ENCODE measurements at places on chromosomes 2 and 18.

DNA sequence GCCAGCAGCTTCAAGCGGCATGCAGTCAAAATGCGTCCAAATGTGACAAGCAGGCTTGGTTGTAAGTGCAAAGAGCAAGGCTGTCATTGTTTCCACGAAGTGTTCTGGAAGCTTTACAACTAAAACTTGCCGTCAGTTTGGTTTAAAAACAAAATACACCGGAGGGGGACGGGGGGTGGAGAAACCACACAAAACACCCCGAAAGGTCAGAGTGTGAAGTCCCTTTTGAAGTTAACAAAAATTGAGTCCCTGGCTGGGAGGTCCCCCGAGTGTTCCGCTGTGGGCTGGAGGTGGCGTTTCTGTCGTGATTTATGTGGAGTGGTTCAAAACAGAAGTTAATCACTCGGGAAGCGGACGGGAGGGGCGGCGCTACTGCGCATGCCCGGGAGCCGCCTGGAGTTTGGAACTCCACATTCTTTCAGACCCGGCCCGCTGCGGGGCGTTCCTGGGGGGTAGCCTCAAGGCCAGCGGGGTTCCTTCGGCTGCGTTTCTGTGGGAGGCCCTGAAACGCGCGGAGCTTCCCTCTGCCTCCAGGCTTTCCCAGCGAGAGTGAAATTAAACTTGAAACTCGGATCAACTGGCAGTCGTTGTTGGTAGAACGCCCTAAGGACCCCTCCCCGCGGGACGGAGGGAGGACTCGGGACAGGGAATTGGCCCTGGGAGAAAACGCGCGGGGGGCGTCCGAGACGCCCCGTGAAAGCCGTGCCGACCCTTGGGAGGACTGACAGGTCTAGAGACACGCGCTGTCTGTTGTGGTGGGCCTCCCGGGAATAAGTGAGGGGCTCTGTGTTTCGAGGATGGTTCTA is 1.4 kb downstream of the TGIF1 start:
- DNase-seq, result peak; percentile 60

DNA sequence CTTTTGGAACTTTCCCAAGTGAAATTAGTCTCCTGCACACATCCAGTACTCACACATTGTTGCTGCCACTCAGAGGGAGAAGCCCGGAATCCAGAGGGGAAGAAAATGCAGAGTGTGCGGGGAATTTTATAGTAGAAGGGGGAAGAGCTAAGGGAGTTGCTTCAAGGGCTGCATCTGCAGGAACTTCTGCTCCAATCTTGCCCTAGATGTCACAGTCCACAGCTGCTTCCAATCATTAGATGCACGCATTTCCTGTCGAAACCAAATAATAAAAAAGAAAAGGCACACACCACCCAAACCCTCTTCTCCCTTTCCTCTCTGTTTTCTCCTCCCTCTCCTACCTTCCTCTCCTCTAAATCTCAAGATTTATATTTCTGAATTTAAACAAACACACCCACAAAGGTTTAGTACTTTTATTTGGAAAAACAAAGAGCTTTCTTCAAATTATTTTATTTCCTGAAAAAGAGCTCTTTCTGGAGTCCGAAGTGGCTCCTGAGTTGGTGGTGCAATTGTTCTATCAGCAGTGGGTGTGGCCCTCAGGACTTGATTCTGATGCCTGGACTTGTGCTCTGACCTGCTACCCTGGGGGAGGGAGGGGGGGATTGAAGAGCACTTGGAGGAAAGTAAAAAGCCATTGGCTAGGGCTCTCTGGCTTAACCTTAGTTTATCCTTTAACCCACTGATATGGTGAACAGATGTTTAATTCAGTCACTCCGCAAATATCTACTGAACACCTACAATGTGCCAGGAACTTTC is 72.0 kb downstream of the KCNE4 start:
- DNase-seq, result no peak

GRCh38 chr2:53233759-53234547 is 533.7 kb upstream of the CHAC2 start:
- no peak for DNase-seq

- DNase-seq, result no peak
These were observed 26.6 kb upstream of the PLB1 start for GRCh38 chr2:28469304-28469703.

DNA sequence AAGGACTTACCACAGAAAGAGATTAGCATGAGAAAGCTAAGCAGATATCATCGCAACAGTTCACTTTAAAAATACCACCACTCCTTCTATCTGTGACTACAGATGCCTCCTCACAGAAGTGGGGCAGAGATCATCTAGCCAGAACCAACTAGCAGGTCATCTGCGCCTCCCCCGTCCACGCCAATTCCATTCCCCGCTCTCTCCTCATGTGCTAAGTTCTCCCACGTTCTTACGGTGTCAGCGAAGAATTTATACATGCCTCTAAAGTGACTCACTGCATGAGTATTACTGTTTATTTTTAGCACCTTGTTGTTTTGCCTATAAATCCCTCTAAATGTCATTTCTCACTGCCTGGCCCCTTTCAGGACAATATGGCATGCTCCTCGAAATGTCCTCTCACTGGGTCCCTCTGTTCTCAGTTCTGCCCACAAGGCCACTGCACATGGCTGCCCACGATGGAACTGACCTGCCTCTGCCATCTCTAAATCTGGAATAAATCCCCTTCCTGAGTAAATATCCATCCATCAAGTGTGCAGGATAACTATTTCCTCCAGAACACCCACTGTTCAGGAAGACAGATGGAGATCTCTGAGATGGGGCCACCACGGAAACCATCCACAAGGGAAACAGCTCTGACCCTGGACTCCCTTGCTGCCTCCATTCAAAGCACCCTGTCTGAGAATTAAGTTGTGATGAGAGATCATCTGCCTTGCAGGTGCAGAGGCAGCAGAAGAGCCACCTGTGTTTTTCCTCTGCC is 137.7 kb downstream of the IRS1 start:
- DNase-seq, result no peak

DNA sequence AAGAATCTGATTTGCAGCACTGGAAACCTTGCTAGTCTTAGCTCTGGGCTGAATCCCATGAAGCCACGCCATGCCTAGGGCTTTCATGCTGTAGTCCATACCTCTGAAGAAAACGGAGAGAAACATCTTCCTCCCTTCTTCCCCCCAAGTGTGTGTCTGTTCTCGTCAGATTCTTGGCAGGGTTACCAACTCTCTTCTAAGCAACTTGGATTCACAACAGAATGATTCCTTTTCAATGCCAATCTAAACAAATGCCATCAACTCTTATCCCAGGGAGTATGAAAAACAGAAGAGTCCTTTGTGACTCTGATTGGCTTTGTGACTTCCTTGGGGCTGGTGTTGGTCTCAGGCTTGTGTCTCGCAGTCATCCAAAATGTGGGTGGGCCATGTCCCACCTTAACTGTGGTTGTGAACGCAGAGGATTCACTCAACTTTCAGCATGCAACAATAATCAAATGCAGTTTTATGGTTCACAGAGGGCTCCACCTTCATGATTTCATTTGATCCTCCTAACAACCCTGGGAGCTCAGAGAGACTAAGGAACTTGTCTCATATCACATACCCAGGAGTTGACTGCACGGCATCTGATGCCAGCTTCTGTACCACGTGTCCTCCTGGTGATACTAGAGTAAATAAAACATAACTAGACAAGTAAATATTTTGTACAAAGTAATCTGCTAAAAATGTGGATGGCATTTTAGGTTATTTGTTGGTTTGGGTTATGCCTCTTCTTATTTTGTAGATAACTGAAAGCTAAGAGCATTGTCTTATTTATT is 186.0 kb upstream of the TNP1 start:
- no peak for DNase-seq

- no peak for DNase-seq
These were observed 1477.6 kb upstream of the NXPH2 start for GRCh38 chr2:140257692-140258300.

DNA sequence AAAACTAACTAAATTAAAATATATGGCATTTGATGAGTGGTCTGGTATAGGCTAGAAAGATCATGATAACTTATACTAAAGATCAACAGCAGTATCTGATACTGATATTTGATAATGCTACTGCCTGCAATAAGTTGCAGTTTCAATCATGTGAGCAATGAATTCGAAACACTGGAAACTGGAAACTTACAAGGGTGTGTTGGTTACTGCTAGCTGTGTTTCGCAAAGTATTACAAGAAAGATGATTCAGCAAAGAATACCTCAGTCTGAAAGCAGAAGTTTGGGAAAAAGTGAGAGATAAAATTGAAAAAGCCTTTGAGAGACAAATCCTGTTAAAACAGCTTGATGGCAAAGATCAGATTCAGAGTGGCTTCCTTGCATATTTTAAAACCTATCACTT is 294.5 kb downstream of the CCDC178 start:
- no peak for DNase-seq

GRCh38 chr2:36351736-36352349 is 3.7 kb upstream of the CRIM1 start:
- DNase-seq, result peak; percentile 37

DNA sequence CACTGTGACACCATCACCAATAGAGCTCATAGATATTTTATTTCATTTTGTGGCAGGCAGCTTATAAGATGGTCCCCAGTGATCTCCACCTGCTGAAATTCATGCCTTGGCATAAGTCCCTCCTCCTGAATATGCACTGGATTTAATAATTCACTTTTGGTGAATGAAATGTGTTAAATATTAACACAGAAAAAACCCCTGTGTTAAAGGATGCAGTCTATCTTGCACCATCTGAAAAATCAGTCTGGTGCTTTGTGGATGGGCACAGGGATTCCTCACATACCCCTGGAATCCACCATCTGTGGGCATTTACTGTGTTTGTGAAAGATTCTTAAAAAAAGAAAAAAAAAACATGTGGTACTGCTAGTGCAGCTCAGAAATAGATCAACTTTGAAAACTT is 26.1 kb upstream of the WIPF1 start:
- DNase-seq, result no peak

DNA sequence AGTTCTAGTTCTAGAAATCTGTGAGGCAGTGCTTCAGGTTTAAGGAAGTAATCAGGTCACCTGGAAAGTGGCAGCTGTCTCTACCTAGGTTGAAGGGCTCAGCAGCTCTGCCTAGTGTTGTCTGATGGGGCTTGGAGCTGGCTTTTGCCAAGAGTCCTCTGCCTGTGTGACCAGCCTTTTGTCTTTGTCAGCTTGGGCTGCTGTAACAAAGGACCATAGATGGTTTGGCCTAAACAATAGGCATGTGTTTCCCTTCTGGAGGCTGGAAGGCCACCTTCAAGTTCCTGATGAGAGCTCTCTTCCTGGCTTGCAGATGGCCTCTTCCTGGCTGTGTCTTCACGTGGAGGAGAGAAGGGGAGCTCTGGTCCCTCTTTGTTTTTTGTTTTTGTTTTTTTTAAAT is 13.3 kb downstream of the UBE2F start:
- DNase-seq, result no peak

DNA sequence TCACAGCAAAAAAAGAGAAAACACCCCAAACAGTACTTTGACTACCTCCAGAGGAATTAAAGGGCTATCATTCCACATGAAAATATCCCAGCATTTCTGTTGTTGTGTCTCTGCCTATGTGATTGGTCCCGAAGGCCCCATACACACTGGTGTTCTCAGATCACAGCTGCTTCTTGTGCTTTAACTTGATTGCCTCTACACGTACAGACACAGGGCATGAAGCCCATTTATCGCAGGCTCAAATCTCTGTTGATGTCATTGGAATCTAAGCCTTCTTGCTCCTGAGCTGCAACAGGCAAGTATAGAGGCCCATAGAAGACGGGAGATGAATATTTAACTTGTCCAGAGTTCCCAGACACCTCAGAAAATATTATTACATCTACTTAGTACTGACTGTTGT is 405.2 kb downstream of the NCKAP5 start:
- DNase-seq, result no peak

- DNase-seq, result no peak
These were observed 248.1 kb downstream of the ASXL3 start for GRCh38 chr18:33826151-33826550.

DNA sequence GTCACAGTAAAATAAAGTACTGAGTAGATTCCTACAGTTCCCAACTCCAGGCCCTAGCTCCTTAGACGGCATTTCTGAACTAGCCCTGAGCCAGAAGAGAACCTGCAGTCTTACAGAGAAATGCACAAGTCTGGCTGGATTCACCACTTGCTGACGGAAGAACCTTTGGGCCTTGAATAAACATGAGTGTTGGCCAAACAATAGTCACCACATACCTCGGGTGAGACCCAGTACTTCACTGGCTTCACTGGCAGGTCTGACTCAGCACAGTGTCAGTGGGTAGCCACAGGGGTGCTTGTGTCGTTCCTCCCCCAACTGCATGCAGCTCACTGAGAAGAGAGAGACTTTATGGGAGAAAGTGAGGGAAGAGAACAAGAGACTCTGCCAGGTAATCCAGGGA is 88.9 kb downstream of the TMEM185B start:
- no peak for DNase-seq

DNA sequence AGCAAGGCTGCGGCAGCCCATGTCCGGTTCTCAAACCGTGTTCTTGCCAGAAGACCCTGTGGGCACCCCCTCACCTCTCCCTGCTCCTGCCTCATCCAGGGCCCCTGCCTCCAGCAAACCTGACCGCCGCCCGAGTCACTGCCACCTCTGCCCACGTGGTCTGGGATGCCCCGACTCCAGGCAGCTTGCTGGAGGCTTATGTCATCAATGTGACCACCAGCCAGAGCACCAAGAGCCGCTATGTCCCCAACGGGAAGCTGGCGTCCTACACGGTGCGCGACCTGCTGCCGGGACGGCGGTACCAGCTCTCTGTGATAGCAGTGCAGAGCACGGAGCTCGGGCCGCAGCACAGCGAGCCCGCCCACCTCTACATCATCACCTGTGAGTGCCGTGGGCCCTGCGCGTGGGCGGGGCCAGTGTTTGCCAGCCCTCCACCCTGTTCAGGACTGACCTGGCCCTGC is 32.2 kb downstream of the MTERF4 start:
- no peak for DNase-seq

DNA sequence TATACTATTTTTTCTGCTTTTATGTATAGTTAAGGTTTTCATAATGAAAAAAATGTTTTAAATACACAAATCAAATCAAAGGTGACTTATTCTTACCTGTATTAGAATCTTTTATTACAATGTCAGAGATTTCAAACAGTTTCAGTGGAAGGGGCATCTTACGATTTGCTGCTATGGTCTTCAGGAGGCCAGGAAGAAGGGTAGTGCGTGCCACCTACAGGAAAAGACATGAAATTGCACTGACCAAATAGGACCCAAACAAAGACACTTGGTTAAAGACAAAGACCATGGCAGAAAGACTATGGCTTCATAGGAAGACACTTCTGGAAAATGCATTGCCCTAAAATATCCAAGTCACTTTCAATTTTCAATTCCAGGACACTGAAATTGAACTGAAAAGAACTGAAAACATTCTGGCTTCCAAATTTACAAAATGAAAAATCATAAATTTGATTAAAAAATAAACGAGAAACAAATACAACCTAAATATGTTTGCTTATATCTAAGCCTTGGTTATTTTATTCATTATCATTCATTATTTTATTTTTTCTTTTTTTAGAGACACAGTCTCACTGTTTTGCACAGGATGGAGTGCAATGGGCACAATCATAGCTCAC is 42.1 kb downstream of the FARSB start:
- peak; percentile 65 for DNase-seq

GRCh38 chr2:74715081-74715791 is 61.2 kb downstream of the SEMA4F start:
- DNase-seq, result peak; percentile 87

- no peak for DNase-seq
These were observed 51.4 kb upstream of the TRIB2 start for GRCh38 chr2:12665334-12665733.

Measured in GM10248 (cell line).